ENCODE measurements at places on chromosomes 2 and 18.

DNA sequence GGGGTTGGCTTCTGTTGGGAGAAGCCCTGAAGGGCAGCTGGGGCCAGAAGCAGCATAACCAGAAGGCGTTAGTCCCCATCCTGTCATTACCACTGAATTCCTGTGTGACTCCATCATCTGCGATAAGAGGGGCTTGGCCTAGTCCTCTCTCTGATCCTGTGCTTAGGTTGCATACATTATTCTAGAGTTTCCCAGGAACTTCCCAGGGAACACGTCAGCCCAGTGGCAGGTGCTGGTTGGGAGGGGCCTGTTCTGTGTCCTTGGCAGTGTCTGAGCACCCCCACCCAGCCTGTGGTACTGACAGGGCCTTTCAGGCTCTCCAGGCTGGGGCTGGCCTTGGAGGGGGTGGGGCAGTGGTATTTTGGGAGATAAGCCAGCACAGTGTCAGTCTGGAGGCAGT lies 4.5 kb upstream of the TOGARAM2 start:
- no peak for DNase-seq

GRCh38 chr2:216904974-216905373 lies 45.1 kb upstream of the TNP1 start:
- no peak for DNase-seq

DNA sequence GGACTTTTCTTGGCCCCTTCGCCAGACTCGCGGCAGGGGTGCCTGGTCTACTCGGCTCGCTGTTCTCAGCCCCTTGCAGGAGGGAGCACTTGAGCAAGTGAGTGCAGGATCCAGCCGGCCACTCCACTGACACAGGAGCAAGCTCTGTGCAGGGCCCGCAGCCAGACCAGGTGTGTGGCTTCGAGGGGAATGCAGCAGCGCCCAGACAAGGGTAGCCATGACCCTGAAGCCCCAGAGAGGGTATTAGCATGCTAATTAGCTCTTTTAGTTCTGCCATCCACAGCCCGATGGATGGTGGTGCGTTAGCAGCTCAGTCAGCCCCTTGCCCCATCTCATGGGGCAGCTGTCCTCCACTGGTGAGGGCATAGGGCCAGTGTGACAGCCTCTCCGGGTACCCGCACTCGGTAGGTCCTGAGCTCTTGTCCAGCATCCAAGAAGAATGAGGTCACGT lies 103.2 kb upstream of the HS6ST1 start:
- DNase-seq: no peak

DNA sequence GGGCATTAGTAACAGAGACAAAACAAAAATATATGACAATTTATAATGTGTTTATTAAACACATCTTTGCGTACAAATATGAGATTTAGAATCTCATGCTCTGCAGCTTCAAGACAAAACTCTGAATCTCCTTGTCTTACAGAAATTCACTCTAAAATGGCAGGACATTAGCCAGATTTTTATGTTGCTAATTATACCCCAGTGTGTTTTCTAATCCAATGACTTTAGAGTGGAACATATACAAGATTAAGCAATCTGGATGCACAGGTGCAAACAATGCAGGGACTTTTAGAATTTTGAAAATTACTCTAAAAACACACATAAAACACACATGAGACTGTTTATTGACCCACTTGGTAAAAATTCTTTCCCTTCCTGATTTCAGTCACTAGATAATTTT lies 85.9 kb downstream of the CALCRL start:
- no peak for DNase-seq

GRCh38 chr18:57362714-57363113 lies 10.4 kb downstream of the ST8SIA3 start:
- DNase-seq: no peak

- DNase-seq: no peak
These were observed 35.9 kb upstream of the POMC start for GRCh38 chr2:25204190-25204838.

- no peak for DNase-seq
These were observed 408.2 kb upstream of the MYT1L start for GRCh38 chr2:2739231-2739795.

DNA sequence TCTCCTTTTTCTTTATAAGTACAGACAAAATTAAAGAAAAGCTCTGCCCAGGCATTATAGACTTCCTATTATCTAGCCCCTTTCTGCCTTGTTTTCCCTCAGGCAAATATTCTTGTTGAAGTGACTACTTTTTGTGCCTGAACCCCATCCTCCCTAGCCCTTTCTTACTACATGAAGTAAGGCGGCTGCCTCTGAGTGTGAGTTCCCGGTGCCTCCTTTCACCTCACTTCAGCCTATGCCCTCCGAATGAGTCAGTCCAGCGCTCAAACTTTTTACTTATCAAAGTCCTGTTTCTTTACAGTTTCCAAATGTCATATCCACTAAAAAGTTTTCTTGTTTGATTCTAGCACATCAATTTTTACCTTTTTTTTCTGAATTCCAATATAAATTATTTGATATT lies 778.3 kb upstream of the NRXN1 start:
- no peak for DNase-seq

DNA sequence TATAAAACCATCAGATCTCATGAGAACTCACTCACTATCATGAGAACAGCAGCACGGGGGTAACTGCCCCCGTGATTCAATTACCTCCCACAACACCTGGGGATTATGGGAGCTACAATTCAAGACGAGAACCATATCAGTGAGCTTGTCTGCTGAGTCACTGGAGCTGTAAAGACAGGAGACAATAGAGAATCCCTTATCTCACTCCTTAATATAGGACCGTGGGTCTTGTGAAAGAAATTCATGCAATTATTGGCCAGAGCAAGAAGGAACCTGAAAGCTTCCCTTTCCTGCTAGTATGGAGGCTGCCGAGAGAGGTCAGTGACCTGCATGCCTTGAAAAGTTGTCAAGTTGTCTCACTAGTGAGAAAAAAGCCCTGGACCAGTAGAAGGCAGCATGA lies 9.5 kb upstream of the TNFAIP6 start:
- DNase-seq: no peak

DNA sequence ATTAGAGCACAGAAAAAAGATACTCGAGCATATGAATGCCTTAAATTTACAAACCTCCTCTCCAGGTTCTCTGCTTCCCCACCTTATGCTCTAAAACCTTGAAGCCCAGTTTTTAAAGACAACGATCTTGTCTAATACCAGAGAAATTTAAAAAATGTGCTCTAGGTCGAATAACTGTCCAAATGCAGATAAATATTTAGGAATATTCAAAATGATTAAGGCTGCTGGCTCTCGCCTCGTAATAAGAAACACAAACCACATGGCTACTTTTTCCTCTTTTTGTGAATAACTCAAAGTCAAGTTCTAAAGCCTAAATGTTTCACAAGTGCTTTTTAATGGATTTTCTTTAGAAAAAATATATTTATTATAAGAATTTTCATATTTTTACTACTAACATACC lies 101.3 kb downstream of the SATB2 start:
- DNase-seq: no peak

DNA sequence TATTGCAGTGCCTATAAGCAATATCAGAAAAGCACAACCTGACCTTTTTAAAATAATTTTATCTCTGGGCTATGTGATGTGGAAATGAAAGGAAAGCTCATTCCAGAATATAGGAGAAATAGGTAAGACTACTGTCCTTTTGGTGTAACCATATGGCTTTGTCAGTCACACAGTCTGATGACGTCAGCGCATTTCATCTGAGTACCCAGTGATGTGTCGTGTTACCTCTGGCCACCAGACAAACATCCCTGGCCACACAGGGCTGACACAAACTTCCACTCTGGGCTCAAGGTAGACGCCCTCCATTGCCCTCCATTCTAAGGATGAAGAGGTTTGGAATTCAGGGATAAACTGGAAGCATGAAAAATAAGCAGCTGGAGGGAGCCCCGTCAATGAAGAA lies 506.7 kb downstream of the CMPK2 start:
- no peak for DNase-seq

DNA sequence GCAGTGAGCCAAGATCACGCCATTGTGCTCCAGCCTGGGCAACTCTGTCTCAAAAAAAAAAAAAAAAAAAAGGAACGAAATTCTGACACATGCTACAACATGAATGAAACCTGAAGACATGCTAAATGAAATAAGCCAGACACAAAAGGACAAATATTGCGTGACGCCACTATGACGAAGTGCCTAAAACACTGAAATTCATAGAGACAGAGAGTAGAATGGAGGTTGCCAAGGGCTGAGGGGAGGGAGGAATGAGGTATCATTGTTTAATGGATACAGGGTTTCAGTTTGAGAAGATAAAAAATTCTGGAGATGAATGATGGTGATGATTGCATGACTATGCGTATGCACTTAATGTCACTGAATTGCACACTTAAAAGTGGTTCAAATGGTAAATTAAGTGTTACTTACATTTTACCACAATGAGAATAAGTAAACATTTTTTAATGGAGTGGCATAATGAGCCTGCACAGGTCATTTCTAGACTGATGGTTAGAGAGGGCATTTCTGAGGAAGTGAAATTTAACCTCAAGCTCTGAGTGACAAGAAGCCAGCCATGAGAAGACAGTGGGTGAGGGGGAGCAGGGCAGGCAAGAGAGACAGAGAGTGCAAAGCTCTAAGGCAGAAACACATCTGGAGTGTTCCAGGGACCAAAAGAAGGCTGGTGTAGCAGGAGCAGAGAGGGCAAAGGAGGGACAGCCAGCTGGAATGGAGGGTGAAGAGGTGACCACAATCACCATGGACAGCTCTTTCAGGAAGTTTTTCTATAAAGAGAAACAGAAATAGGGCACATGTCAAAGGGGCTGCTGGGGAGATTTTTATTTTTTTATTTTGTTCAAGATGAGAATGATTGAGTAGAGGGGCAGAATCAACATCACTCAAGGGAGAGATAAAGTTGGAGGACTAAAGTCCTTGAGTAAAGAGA lies 20.6 kb upstream of the EXOC6B start:
- DNase-seq: no peak

GRCh38 chr2:228642861-228643260 lies 461.4 kb upstream of the SPHKAP start:
- DNase-seq: no peak

GRCh38 chr2:2849464-2850217 lies 518.6 kb upstream of the MYT1L start:
- DNase-seq: no peak

DNA sequence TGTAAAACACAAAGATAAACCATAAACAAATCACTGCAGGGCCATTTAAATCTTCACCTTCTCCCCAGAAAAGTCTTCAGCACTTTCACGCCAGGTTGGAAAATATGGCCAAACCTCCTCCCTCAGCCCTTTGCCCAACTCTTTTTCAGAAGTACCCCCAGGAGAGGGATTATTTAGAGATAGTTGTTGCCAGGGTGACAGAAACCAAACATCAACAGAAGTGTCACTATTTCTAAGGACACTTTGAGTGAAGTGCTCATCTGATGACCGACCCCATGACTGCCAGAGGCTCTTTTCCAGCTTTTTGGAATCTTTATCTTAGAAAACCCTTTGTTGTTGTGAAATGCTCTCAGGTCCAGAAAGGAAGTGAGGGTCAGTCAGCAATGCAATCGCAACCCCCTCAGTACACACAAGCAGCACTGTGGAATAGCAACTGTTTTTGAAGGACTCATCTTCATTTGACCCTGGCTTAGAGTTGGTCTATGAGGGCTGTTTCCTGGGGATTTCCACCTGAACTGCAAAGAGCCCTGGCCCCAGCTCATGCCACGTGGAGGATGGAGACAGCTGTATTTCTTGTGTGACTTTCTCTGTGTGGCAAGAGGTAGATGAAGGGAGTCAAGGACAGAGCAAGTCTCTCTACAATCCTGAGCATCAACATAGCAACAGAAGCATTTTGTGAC lies 114.0 kb upstream of the STON1 start:
- no peak for DNase-seq

DNA sequence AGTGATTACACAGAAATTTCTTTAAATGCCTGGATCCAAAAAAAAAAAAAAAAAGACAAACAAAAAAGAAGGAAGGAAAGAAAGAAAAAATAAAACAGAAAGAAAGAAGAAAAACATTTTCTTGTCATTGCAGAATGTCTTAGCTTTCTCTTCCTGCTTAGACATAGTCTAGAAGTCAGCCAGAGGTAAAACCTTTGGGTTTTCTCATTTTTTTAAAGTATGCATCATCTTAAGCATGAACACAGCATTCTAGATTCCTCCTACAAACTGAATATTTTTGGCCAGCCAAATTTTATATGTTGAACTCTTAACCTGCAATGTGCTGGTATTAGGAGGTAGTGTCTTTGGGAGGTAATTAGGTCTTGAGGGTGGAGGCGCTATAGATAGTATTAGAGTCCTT lies 243.9 kb downstream of the TRIB2 start:
- DNase-seq: no peak

DNA sequence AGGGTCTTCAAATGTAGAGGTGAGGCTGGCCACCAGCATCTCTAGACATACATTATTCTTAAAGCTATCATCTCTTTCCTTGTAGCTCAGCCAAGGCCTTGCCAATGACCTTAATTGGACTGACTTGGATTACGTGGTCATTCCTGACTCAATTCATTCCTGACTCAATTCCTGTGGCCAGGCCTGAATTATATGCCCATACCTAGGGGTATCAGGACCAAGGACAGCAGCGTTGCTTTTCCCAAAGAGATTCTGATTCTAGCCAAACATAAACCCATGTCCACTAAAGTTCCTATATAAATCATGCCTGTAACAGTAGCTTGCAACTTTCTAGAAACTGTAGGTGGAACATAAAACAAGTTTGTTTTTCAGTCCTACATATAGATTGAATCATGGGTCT lies 231.7 kb downstream of the ARL6IP6 start:
- DNase-seq: no peak

DNA sequence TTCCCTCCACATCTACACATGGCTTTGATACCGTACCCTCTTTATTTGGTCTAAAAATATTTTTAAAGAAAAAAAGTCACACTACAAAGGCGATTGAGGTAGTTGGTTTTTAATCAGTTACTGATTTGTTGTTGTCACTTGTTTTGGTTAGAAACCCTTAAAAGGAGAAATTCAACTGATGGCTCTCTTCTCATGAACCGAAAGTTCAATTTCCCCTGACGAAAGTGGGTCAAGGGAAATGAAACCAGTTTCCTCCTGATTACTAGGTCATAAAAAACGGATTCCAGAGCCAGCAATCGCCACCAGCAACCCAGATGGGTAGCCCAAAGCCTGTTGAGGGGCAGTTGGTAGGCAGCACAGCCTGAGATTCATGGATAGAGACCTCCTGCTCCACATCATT lies 63.2 kb downstream of the DLGAP1 start:
- no peak for DNase-seq

DNA sequence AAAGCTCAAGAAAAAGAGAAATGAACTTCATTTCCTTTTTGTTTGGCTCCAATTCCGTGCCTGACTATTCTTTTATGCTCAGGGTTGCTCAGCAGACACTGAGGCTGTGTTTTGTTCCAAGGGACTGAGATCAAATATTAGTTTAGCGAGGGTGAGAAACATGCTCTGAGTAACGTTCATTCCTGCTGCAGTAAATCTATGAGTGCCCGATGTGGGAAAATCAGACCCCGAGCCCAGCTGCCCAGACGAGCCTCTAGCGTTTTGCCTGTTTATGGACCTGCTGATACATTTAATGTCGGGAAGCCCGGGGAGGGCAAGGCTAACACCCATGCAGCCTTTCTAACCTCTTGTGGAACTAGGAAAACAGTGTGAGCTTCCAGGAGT lies 119.2 kb downstream of the VAPA start:
- no peak for DNase-seq
